Lung (tissue), 17 donors: ENCODE measurements at places on chromosomes 5 and 9.

GRCh38 chr9:130993303-130994030, 15.5 kb upstream of the LAMC3 start:
- no peak for DNase-seq

GRCh38 chr5:112616812-112617547, 120.7 kb upstream of the APC start:
- no peak for DNase-seq

- peak; percentile 39 for DNase-seq
Observed at GRCh38 chr5:33231935-33232334, 208.8 kb upstream of the TARS1 start.

- no peak for DNase-seq
Observed at GRCh38 chr5:75509546-75509945, 1.9 kb downstream of the CERT1 start.

GRCh38 chr5:9139344-9139743, 406.5 kb downstream of the SEMA5A start:
- no peak for DNase-seq
